ENCODE measurements at places on chromosomes 2 and 18.
A peak's percentile ranks its signal among the peaks of the same experiment; 100 is the strongest.

- DNase-seq = no peak
These were observed 78.0 kb upstream of the NFATC1 start for GRCh38 chr18:79317703-79318102.

DNA sequence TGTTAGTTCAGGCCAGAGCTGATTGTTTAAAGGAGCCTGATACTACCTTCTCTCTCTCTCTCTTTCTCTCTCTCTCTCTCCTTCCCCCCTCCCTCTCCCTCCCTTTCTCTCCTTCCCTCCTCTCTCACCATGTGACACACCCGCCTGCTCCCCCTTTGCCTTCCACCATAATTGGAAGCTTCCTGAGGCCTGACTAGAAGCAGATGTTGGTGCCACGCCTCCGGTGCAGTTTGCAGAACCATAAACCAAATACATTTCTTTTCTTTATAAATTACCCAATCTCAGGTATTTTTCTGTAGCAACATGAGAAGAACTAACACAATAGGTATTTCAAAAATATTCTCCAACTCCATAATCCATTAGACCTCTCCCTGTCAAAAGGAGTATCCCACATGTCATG lies 62.4 kb downstream of the ANKRD62 start:
- DNase-seq = no peak

DNA sequence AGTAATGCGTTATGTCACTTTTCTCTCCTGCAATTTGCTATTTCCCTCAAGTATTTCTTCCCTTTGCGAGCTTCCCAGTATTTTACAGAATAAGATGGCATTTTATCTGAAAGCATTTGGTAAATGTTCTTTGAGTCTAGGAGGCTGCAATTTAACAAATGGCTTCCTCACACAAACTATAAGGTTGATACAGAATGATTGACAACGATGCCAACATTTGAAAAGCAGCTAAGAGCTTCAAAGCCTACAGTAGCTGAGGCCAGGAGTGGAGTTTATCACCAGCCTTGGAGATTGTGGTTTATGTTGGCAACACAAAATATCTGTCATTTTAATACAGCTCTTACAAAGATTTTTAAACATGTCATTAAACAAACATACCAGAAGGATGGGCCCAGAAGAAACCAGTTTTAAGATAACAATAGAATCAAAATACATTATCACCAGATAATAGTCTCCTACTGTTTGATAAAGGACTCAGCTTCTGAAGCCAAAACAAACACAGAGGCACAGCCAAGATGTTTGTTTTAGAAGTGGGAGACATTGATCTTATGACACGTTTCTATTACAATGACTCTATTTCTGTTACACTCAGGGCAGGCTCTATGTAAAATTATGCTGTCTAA lies 711.4 kb upstream of the ACVR2A start:
- DNase-seq = peak; percentile 69

- no peak for DNase-seq
These were observed 27.4 kb downstream of the ASB18 start for GRCh38 chr2:236236559-236237452.

DNA sequence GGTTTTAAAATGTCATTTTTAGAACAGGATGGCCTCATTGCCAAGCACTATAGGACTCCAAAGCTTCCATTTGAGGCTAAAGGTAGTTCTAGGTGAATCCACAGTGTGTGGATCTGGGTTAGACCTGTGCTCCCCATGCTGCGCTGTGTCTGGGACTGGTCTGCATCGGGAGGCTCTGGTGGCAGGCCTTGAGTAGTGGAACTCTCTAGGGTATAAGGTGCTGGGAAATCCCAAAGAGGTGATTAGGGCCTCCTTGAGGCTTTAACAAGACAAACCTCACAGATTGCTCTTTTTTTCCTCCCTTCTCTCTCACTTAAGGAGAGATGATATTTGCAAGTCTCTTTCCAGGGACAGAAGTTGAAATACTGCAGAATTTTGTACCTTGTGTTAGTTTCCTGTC lies 9.3 kb downstream of the SEC11C start:
- no peak for DNase-seq

GRCh38 chr2:114864901-114865300 lies 422.5 kb downstream of the DPP10 start:
- DNase-seq = no peak

DNA sequence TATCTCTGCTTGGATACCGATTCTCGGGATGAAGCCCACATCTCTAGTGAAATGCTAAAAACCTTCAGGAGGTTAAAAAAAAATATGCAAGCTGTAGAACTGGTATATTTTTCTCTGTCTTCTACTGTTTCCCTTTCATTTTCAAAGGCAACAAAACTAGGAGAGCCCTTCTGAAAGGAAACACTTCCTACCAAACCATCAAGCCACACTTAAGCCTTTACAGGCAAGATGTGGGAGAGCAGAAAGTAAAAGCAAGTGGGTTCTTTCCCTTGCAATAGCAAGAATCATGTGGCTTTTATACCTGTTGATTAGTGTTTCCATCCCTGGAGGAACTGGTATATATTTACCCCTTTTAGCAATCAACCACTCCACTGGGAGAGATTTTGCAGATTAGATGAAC lies 147.9 kb upstream of the ACAA2 start:
- no peak for DNase-seq

DNA sequence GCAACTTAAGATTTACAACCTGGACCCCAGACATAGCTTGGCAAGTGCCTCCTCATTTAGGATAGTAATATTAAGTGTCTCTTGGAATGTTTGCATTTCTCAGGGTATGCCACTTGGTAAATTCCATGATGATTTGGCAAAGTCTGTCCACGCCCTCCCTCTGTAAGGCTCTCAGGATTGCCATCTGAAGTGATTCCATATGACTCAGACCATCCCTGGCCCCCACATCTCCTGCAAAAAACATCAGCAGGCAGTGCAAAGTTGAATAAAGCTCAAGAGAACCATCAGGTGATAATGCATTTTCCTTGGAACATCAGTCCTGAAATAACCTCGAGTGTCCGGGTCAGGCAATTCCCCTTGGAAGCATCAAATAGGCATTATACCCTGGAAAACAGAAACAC lies 27.1 kb upstream of the PIEZO2 start:
- DNase-seq = no peak

GRCh38 chr18:10508591-10508990 lies 17.2 kb upstream of the NAPG start:
- DNase-seq = no peak

- no peak for DNase-seq
These were observed 143.4 kb downstream of the UBE2E3 start for GRCh38 chr2:181123798-181124231.

GRCh38 chr2:161677634-161678033 lies 53.4 kb downstream of the SLC4A10 start:
- DNase-seq = no peak

DNA sequence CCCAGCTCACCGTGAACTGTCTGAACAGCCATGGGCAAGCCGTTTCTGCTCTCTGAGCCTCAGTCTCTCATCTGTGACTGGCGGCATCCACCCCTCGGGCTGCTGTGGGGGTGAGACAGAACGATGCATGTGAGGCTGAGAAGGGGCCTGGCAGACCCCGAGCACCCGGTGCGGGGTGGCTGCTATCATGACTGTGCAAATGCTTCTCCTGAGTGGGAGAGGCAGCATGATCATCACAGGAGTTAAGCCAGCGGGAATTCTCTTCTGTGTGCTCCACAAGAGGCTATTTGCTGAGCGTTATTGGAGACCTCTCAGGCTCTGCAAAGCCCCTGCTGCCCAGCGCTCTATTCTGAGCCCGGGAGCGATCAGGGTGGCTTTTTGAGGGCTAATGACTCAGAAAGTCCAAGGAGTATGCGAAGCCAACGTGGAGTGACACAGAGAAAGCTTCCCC lies 45.8 kb upstream of the ID2 start:
- no peak for DNase-seq

DNA sequence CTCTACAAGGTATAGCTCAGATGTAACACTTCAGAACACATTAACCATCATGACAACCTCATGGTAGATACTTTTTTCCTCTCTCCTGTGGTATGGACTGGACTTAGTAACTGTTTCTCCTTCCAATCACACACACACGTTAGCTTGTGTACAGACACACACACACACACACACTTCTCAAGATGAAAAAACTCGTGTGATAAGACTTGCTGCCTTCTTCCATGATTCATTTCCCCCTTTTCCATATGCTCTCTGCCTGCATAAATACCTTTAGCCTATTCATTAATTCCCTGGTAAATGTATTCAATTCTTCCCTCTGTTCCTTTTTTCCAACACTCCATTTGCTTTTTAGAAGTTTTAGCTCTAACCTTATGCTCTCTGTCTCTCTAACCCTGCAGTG lies 118.9 kb upstream of the TANK start:
- no peak for DNase-seq

GRCh38 chr18:9806905-9807304 lies 78.9 kb upstream of the TXNDC2 start:
- DNase-seq = no peak

- DNase-seq = no peak
These were observed 18.9 kb downstream of the NCAPH start for GRCh38 chr2:96354492-96354891.

- no peak for DNase-seq
These were observed 918.7 kb upstream of the PIK3C3 start for GRCh38 chr18:41036346-41036745.

DNA sequence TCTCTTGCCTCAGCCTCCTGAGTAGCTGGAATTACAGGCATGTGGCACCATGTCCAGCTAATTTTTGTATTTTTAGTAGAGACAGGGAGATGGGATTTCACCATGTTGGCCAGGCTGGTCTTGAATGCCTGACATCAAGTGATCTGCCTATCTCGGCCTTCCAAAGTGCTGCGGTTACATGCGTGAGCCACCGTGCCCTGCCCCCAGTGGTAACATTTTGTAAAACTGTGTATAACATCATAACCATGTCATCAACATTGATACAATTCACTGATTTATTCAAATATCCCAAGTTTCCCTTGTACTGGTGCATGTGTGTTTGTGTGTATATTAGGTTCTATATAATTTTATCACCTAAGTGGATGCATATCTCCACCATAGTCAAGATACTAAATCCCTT lies 70.0 kb downstream of the PDCL3 start:
- no peak for DNase-seq

DNA sequence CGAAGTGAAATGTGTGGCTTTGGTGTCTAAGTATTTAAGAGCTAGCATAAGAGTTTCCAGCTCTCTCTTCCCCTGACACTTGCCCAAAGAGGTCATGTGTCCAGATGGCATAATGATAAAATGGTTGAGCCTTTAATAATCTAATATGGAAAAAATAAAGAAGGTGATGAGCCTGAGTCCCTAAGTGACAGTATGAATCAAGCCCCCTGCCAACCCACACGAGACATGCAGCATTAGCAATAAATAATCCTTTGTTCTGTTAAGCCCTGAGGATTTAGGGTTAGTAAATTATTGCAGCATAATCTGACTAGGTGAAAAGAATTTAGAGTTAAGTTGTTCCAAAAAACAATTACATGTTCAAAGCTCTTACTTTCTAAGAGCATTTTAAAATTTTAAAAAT lies 217.2 kb upstream of the CCDC150 start:
- DNase-seq = no peak

DNA sequence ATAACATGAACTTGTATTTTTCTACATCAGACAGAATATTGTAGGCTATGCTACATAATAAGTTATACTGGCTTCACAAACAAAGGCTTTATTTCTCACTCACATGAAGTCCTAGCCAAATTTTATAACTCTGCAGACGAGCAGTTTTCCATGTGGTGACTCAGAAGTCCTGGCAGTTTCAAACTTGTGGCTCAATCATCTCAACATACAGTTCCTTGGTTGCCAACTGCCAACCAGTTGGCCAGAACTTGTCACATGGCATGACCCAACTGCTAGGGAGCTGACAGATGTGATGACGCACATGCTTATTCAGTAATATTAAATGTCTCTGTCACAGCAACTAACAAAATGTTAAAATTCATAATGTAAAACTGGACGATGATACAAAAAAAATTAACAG lies 63.8 kb upstream of the ZC3H15 start:
- DNase-seq = no peak

GRCh38 chr2:224957540-224958461 lies 84.5 kb downstream of the DOCK10 start:
- no peak for DNase-seq

GRCh38 chr2:74474899-74475298 lies 2.4 kb upstream of the MRPL53 start:
- no peak for DNase-seq

DNA sequence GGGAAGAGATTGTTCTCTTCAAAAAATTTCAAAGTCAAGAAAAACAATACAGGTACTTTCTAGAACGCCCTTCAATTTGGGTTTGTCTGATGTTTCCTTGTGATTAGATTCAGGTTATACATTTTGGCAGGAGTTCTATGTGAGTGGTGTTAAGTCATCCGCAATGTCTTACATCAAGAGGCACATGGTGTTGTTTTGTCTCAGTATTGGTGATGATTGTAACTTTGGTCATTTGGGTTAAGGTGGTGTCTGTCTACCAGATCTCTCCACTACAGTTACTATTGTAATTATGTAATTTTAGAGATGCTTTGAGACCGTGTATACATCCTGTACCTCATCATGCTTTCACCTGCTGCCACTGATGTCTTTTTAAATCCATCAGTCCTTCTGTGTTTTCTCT lies 60.3 kb downstream of the TET3 start:
- DNase-seq = no peak

GRCh38 chr2:98479959-98480524 lies 35.4 kb downstream of the INPP4A start:
- no peak for DNase-seq

DNA sequence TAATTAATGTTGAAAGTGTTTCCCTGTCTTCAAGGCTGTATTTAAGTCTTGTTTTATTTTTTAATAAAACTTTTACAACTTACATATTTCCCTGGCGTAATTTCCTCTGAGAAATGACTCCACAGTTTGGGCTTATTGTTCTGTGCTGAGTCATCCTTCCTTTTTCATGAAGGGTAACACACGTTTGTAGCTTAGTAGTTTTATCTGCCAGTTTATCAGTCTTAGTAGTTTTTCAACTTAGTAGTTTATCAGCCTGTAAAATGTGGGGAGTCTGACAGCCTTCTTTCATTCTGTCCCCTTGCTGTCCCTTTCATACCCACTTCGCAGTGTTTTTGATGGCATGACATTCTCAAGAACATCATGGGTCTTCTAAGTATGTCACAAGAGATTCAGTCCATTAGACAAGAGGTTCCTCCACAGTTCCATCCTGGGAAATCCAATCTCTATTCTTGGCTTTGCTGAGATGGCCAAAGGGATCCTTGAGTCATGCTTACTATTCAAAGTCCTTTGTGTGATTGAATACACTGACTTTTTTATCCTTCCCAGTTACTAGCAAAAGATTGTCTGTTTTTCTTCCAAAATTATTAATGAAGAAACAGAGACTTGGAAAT lies 60.0 kb upstream of the SGPP2 start:
- no peak for DNase-seq

DNA sequence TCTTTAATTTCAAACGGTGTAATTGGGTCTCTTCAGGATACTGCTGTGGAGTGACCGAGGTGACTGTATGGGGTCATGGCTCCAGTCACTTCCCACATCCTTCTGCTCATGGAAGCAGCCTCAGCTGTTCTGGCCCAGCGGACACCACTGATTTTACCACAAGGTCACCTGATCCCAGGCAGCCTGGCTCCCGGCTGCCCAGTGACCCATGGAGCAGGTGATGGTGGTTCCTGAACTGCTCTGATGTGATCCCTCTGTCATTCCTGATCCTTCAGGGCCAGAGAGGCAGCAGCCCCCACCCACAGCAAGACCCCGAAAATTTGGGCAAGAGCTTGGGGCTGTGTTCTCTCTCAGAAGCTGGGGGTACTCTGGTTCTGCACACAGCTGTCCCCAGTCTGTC lies 35.5 kb upstream of the HS6ST1 start:
- no peak for DNase-seq

All from NCI-H748 treated with DMSO at 0.1 percent for 48 hours (cell line).